ENCODE measurements at places on chromosomes 1 and 21.

DNA sequence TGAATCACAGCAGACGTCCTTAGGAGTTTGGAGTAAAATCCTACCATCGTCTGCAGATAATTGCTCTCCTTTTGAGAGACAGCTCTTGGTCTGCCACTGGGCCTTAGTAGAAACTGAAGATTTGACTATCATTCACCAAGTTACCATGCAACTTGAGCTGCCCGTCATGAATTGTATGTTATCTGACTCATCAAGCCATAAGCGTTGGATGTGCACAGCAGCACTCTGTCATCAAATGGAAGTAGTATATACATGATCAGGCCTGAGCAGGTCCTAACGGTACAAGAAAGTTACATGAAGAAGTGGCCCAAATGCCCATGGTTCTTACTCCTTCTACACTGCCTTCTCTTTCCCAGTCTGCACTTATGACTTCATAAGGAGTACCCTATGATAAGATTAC, 317.8 kb downstream of the GPATCH2 start:
- DNase-seq: no peak

- no peak for DNase-seq
These were observed 27.2 kb downstream of the PSMG1 start for GRCh38 chr21:39156024-39156423.

GRCh38 chr1:206514813-206515387, 7.6 kb downstream of the RASSF5 start:
- no peak for DNase-seq

DNA sequence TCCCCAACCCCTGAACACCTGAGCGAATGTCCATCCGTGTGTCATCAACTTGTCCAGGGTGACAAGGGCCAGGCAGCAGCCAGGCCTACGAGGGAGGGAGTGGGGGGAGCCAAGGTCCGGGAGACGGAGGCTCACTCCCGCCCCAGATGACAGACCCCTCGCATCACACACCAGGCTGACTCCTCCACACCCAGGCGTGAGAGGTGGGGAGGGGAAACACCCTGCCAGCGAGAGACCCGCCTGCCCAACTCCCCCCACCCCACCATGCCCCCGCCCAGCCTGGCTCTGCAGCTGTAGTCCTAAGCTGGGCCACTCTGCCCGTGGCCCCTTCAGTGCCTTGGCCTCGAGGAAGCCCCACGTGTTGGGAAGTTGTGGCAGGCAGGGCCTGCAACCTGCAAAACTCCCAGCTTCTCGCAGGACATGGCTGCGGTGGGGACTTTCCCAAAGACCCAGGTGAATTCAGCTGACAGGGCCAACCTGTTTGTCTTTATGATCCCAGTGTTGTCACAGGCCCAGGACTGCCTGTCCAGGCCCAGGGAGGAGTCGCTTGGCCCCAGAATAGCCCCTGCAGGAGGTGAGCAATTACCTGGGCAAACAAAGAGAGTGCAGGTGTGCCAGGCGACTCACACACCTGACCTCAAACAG, 62.9 kb downstream of the RIPK4 start:
- DNase-seq: peak; percentile 93

- DNase-seq: no peak
These were observed 65.6 kb downstream of the KCNJ15 start for GRCh38 chr21:38322311-38322950.

GRCh38 chr1:84101204-84101603, 42.9 kb upstream of the PRKACB start:
- no peak for DNase-seq

DNA sequence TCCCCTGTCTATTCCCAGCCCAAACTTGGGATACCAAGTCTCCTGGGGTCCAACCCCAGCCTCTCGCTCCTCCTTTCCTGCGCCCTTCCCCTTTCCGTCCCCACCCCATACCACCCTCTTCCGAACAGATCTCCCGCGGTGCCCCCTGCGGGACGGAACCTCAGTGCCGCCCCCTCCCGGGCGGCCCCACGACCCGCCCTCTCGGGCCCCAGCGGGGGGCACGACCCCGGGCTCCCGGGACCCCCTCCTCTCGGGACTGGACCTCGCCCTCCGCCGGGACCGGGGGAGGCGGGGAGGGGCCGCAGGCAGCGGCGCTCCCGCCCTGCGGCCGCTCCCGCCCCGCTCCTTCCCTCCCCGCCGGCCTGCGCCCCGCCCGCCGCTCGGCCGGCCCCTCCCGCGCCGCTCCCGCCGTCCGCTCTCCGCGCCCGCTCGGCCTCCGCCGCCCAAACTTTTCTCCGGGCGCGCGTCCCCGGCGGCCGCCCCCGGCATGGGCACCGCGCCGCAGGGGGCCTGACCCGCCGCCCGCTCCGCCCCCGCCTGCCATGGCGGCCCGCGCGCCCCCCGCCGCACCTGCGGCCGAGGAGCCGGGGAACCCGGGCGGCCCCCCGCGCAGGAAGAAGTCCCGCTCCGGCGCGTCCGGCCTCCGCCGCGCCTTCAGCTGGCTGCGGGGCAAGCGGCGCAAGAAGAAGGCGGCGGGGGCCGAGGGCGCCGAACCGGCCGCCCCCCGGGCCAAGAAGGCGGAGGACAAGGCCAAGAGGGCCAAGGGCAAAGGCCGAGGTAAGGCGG, 39.0 kb upstream of the SYNC start:
- peak; percentile 48 for DNase-seq

GRCh38 chr1:944341-945325, 14.4 kb downstream of the NOC2L start:
- DNase-seq: peak; percentile 47

All from NCI-H1417 (cell line).